NCI-H748 treated with DMSO at 0.1 percent for 48 hours (cell line): ENCODE measurements at places on chromosomes 13 and 19.
A peak's percentile ranks its signal among the peaks of the same experiment; 100 is the strongest.

- DNase-seq, result no peak
These were observed 36.1 kb downstream of the CEP89 start for GRCh38 chr19:32935629-32936028.

DNA sequence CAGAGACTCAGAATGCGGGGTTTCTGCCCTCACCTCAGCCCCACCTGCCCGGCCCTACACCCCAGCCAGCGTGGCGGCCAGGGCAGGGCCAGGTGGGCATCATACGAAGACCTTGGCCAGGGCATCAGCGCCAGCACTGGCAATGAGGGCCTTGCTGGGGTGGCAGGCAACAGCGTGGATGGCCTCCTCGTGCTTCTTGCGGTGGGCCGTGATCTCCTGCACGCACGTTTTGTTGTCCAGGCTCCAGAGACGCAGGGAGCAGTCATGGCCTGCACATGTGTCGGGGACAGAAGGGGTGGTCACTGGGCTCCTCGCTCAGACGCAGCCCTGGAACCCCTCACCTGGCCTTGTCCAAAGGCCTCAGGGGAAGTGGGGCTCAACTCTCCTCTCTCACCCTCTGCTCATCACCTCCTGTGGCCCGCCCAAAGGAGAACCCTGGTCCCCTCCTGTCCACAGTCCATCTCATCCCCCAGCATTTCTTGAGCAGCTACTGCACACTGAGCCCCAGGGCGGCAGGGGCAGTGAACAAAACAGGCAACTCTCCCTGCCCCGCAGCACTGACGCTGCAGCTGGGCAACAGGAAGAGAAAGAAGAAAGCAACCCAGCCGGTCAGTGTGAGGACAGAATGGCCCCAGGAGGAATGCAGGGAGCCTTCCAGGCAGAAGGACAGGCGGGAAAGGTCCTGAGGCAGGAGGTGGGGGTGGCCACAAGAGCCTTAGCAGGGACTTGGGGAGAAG, 3.8 kb upstream of the PRKD2 start:
- DNase-seq, result no peak

GRCh38 chr13:27535546-27535945, 84.8 kb downstream of the LNX2 start:
- no peak for DNase-seq

- DNase-seq, result no peak
These were observed 351.7 kb downstream of the SPRY2 start for GRCh38 chr13:79989217-79989661.

DNA sequence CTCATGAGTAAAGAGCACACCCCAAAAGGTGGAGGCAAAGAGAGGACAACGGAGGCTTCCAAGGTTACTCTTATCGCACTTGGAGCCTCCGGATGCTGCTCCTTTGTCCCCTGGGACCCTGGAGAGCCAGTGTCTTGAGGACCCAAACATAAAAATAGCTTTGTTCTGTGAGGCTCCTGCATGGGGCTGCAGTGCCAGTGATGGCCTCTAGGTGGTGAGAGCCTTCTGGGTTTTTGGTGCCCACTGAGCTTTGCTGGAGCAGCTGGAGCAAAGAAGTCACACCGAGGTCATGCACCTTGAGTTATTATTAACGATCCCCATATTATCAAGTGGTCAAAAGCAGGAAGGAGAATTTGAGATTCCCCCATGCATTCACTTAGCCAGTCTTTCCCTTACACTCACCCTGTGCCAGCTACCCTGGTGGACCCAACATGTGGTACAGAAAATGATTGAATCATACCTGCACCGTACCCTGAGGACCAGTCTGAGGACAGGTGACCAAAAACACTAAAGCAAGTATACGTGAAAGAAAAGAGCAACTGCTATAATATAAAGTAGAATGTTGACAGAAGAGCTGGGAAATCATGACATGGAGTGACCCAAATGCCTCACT, 41.5 kb downstream of the ZNF682 start:
- no peak for DNase-seq

GRCh38 chr13:103009051-103009840, 57.0 kb downstream of the SLC10A2 start:
- no peak for DNase-seq

DNA sequence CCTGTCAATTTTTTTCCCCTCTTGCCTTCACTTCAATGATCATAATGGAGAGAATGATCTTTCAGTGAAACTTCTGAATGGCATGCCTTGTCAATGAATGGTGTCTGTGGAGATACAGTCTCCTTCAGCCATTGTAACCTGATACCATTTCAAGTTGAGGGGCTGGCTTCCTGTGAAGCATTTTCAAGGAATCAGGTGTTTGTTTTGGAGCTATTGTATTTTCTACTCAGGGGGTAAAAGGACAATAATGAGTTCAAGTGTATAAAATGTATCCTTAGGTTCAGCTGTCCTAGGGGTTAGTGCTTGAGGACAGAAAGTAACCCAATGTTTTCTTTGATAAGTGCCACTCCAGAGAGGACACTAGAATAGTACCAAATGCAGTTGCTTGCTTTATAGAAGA, 23.8 kb upstream of the CBY2 start:
- DNase-seq, result peak; percentile 66

DNA sequence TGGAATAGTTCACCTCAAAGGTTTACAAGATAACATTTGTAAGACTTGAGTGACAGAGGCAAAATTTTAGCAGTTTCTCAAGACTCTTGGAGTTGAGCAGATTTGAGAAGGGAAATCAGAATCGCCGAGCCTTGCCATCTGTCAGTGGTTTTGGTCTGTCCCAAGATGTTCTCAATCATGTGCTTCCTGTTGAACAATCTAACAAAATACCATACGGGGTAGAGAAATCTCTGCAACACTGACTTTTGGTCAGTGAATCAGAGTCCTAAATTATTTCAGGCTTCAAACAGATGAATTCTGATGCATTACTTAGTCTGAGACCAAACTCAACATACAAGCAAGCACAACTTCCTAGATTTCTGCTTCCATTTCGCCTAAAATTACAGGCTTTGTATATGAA, 3.8 kb downstream of the KCTD12 start:
- DNase-seq, result no peak

GRCh38 chr13:36715841-36716240, 42.0 kb downstream of the SERTM1 start:
- DNase-seq, result no peak

DNA sequence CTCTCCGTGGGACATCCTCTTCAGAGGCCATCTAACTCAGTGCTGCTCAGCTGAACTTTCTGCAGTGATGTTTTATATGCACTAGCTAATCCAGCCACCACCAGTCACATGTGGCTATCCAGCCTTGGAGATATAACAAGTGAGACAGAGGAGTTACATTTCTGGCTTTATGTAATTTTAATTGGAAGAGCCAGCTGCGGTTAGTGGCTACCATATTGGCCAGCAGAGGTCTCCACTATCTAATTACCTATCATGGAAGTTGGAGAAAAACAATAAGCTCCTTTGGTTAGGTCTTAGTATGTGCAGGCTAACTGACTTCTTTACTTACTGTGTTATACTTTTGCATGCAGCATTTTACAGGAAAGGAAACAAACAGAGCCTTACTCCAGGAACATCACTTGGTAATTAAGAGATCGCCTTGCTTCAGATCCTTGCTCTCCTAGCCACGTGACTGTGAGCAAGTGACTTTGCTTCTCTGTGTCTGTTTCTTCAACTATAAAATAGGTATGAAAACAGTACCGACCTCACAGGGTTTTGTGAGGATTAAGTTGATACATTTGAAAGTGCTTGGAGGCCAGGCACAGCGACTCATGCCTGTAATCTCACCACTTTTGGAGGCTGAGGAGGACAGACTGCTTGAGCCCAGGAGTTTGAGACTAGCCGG, 1.6 kb upstream of the KLK10 start:
- DNase-seq, result peak; percentile 75

GRCh38 chr13:79393564-79394249, 12.3 kb downstream of the RBM26 start:
- DNase-seq, result peak; percentile 89

GRCh38 chr19:54186351-54186750, 3.0 kb downstream of the MBOAT7 start:
- no peak for DNase-seq

- DNase-seq, result no peak
These were observed 131.2 kb downstream of the RXFP2 start for GRCh38 chr13:31870511-31870910.

DNA sequence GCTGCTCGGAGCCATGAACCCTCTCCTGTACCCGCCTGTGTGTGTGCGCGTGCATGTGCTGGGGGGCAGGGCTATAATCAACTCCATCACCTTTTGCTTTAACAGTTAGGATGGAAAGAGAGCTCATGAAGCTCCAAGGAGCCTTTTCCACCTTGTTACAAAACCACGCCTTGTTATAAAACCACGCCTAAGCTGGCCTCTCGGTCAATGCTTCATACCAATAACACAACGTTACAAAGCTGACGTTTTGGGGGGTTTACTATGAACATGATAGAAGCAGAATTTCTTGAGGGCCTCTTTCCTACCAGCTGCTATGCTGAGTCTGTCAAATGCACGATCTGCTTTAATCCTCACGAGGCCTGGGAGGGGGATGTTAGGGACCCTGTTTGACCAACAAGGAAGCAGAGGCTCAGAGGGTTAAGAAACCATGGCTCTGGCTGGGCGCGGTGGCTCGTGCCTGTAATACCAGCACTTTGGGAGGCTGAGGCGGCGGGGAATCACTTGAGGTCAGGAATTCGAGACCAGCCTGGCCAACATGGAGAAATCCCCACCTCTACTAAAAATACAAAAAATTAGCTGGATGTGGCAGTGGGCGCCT, 11.9 kb downstream of the CAPS start:
- DNase-seq, result no peak

GRCh38 chr19:1113030-1113985, 9.5 kb downstream of the GPX4 start:
- peak; percentile 35 for DNase-seq

DNA sequence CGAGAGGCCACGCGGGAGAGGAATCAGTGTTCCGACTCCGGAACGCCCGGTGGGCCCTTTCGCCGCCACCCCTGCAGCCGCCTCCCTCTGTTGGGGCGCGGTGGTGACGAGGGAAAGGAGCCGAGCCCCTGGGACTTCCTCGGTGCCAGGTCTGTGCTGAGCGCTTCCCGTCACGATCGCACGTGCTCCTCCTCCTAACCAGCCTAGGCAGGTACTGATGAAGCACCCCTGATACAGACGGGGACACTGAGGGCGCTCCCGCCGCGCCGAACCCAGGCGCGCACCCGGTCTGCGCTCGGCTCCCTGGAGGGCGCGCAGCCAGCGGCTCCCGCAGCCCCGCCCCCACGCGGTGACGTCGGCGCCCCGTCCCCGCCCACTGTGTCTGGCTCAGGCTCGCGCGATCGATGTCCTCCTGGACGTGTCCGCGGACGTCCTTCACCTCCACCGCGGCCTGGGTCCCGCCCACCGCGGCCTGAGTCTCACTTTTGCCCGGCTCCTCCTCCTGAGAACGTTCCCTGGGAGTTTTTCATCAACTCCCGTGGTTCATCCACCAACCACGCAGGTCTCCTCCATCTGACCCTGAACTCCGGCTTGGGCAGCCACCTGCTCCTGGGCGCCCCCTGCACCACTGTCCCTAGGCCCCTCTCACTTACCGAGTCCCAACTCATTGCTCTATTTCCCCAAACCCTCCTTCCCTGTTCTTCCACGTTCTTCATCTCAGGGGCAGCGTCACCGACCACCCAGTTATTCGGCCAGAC, 2.6 kb upstream of the KLK15 start:
- DNase-seq, result peak; percentile 72

DNA sequence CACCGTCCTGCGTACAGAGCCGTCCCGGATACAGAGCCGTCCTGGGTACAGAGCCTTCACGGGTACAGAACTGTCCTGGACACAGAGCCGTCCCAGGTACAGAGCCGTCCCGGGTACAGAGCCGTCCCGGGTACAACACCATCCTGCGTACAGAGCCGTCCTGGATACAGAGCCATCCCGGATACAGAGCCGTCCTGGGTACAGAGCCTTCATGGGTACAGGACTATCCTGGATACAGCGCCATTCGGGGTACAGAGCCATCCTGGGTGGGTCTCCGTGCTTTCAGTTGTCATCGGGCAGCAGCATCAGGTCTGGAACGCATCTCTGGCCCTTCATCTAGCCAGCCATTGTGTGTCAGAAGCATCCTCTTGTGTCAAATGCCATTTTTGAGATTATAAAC, 222.3 kb upstream of the SOX1 start:
- no peak for DNase-seq

DNA sequence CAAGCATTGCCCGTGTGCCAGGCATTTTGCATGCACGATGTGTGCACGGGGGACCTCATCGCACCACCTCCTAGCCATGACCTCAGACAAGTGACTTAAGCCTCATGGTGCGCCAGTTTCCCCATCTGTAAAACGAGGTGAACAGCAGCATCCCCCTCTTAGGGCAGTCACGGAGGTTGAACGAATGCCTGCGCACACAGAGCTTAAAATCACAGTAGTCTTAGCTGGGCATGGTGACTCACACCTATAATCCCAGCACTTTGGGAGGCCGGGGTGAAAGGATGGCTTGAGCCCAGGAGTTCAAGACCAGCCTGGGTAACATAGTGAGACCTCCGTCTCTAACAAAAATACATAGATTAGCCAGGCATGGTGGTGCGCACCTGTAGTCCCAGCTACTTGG, 48.6 kb downstream of the PIN1 start:
- no peak for DNase-seq

DNA sequence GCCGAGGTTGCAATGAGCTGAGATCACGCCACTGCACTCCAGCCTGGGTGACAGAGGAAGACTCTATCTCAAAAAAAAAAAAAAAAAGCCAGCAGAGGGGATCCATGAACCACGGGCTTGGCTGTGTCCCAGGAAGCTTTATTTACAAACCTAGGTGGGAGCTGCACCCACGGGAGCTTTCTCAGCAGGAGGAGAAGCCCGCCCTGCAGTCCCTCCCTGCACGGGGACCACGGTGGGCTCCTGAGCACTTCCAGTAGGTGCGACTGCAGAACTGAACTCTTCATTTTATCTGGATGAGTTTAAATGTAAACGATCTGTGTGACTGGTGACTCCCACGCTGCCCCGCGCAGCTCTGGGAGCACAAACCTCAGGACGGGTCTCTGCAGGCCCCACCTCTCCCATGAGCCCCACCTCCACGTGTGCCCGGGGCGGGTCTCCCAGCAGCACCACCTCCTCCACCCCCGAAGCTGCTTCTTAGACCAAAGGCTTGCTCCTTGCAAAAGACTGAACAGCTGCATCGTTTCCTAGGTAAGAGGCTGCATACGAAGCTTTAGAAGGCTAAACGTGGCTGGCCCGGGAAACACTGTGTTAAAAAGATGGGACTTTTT, 66.4 kb downstream of the SPACA7 start:
- no peak for DNase-seq

DNA sequence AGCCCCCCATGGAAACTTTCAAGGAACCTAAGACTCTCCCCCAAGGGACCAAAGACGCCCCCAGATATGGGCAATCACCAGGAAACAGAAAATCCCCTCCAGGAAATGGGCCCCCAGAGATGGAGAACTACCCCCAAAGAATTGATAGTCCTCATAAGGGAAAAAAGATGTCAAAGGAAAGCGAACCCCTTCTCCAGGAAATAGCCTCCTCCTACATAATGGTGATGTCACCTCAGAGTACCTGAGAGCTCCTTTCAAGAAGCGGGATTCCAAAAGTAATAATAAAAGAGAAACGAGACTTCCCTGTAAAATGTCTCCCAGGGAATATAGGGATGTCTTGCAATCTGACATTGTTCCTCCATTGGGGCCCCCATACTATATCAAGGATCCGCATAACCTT, 1.1 kb downstream of the CDKN2D start:
- DNase-seq, result no peak
